Epithelial cell of prostate (primary cell): ENCODE measurements at places on chromosomes 4 and X.

DNA sequence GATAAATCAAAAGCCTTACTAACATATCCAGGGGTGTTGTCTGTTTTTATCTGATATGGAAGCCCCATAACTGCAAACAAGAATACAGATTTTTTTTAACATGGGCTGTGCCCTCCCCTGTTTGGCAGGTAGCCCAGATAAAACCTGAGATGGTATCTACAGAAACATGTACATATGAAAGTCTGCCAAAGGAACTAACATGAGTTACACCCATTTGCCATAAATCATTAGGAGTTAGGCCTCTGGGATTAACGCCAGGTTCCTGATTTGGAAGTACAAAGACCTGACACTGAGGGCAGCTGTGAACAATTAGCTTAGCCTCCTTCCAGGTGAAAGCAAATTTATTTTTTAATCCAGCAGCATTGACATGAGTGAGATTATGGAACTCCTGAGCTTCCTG, 264.3 kb downstream of the TECRL start:
- peak; percentile 69 for DNase-seq

- DNase-seq, result no peak
Measured at GRCh38 chr4:14871676-14872430, 130.4 kb upstream of the CPEB2 start.

- no peak for DNase-seq
Measured at GRCh38 chrX:3638280-3638873, 75.1 kb downstream of the PRKX start.

- DNase-seq, result no peak
Measured at GRCh38 chr4:145839151-145839550, 99.5 kb downstream of the ZNF827 start.
